ENCODE measurements at places on chromosomes 3 and 15. TPM values are rescaled to one million over a fixed set of nuclear protein-coding genes. Genes with fewer than 3 reads are reported as not detected.
A peak's percentile ranks its signal among the peaks of the same experiment; 100 is the strongest.

DNA sequence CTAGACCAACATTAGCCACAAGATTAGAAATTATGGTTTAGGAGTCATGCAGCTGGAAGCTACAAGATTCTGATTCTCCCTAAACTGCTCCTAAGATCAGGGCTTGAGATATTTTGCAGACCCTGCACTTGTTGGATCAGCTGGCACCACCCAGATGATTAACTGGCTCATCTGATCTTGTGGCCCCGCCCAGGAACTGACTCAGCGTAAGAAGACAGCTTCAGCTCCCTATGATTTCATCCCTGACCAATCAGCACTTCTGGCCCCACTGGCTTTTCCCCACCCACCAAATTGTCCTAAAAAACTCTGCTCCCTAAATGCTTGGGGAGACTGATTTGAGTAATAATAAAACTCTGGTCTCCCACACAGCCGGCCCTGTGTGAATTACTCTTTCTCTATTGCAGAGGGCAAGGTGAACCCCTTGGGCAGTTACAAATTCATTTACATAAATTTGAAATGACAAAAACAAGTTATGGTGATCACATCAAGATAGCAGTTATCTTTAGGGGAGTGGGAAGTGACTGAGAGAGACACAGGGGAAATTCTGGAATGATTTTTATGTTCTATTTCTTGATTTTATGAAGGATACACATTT is 76.5 kb downstream of the CD200R1L start:
- H3K36me3 ChIP-seq, result no peaks in the 10 kb centered on the region
- DNase-seq, result peak; percentile 81
- H3K27me3 ChIP-seq, result no peaks in the 10 kb centered on the region
- H3K4me1 ChIP-seq, result peaks cover 50% of the 10 kb centered on the region
- H3K27ac ChIP-seq, result peak overlapping the region; percentile 88

GRCh38 chr15:98801234-98801561 is 152.9 kb downstream of the IGF1R start:
- DNase-seq, result no peak
- no peaks in the 10 kb centered on the region for H3K27me3 ChIP-seq
- H3K4me3 ChIP-seq, result no peak overlapping the region
- peaks cover 17% of the 10 kb centered on the region for H3K4me1 ChIP-seq

DNA sequence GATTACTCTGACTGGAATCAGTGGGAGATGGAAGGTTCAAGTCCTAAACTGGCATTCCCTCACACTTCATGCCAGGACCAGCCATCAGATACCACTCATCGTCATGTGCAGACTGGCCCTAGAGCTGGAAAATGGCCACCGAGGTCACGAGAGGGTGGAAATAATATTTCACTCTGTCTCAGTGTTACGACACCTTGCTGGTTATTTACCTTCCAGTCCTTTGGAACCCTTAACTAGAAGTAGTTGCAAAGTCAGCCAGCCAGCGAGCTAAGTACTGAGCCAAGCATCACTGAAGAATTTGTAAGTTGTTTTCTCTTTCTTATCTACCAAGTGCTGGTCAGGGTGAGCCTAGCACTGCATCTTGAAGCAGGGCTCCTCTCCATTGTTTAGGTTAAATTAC is 309.9 kb upstream of the RASGRP1 start:
- H3K27ac ChIP-seq, result no peak overlapping the region
- no peak for DNase-seq
- no peaks in the 10 kb centered on the region for H3K36me3 ChIP-seq

DNA sequence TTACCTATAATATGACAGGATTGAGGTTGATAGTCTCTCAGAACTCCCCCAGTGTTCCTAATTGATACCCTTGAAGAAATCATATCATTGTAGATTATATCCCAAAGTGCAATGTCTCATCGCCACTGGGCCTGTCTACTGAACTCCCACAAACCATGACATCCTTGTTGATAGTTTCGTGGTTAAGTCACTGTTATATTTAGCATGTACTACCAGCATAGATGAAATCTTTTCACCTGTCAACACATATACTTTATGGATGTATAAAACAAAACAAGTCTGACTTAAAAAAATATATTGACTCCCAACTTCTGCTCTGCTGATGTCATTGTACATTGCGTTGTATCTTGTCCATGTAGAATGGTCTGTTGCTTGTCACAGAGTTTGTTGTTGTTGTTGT is 128.1 kb downstream of the IQCH start:
- no peak overlapping the region for H3K27ac ChIP-seq
- no peaks in the 10 kb centered on the region for H3K4me1 ChIP-seq
- H3K27me3 ChIP-seq, result peaks cover 5% of the 10 kb centered on the region
- no peaks in the 10 kb centered on the region for H3K36me3 ChIP-seq

DNA sequence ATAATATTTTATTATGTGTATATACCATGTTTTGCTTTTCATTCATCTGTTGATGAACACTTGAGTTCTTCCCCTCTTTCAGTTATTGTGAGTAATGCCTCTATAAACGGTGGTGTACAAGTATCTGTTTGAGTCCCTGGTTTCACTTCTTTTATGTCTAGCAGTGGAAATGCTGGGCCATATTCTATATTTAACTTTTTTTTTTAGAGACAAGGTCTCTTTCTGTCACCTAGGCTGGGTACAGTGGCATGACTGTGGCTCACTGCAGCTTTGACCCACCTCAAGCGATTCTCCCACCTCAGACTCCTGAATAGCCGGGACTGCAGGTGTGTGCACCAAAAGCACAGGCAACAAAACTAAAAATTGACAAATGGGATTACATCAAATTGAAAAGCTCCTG is 19.9 kb downstream of the GOLM2 start:
- H3K4me1 ChIP-seq, result peaks cover 39% of the 10 kb centered on the region
- H3K27ac ChIP-seq, result peak overlapping the region; percentile 89
- peaks cover 5% of the 10 kb centered on the region for H3K36me3 ChIP-seq
- H3K4me3 ChIP-seq, result peak overlapping the region; percentile 46
- no peaks in the 10 kb centered on the region for H3K27me3 ChIP-seq
- peak; percentile 56 for DNase-seq

DNA sequence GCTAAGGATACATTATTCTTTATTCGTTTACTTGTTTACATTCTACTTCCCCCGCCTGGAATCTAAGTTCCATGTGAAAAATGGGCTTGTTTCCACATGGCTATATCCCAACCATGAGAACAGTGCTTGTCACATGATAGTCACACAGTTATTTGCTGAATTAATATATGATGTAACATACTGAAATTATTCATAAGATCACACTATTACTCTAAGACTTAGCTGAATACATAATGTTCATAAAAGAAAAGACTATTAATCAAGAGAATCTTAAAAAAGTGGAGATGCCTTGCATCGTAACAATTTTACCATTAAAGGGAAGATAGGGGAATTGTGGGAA is 6.5 kb downstream of the PBRM1 start:
- peaks cover 45% of the 10 kb centered on the region for H3K36me3 ChIP-seq
- H3K27me3 ChIP-seq, result no peaks in the 10 kb centered on the region
- H3K4me1 ChIP-seq, result peaks cover 66% of the 10 kb centered on the region
- no peak for DNase-seq
- H3K4me3 ChIP-seq, result no peak overlapping the region
- peak overlapping the region; percentile 68 for H3K27ac ChIP-seq

DNA sequence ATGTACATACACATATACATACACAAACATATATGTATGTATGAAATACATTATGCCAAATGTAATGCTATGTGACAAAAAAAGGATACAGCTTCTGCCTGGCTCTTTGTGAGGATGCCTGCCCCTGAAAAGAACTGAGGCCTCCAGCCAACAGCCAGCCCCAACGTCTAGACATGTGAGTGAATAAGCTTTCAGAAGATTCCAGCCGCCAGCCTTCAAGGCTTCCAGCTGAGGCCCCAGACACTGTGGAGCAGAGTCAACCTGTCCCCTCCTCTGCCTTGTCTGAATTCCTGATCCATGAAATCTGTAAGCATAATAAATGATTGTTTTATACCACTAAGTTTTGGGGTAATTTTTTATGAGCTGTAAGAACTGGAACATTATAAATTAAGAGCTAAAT is 24.7 kb downstream of the GXYLT2 start:
- H3K27me3 ChIP-seq, result peaks cover 9% of the 10 kb centered on the region
- H3K4me1 ChIP-seq, result no peaks in the 10 kb centered on the region
- H3K36me3 ChIP-seq, result no peaks in the 10 kb centered on the region
- H3K4me3 ChIP-seq, result no peak overlapping the region
- H3K27ac ChIP-seq, result no peak overlapping the region

DNA sequence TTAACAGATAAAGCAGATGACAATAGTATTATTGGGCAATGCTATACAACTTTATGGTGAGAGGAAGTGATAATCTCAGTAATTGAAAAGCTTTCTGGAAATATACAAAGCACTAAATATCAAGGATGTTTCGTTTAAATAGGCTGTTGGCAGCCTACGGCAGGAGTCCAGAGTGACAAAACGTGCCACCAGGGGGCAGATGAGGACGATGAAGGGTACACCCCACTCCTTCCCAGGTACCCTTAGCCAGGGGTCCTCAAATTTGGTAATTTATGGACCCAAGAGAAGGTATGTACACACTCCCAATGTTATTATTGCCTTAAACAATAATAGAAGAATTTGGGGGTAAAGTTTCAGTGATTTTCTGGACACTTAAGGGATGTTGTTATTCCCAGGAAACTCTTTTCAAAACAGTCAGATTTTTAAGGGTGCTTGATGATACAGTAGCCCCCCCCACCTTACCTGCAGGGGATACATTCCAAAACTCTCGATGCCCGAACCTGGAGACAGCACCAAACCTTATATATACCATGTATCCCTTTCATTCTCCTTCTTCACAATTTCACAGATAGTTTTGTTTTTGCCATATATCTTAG is 1.4 kb upstream of the MAGEL2 start:
- DNase-seq, result peak; percentile 33
- peaks cover 6% of the 10 kb centered on the region for H3K27me3 ChIP-seq
- H3K4me3 ChIP-seq, result no peak overlapping the region
- H3K36me3 ChIP-seq, result no peaks in the 10 kb centered on the region
- H3K4me1 ChIP-seq, result no peaks in the 10 kb centered on the region
- no peak overlapping the region for H3K27ac ChIP-seq

GRCh38 chr3:37885814-37886213 is 24.1 kb downstream of the CTDSPL start:
- no peaks in the 10 kb centered on the region for H3K27me3 ChIP-seq
- H3K4me3 ChIP-seq, result no peak overlapping the region
- H3K4me1 ChIP-seq, result no peaks in the 10 kb centered on the region
- no peak for DNase-seq
- H3K36me3 ChIP-seq, result no peaks in the 10 kb centered on the region

GRCh38 chr3:50550079-50550736 is 17.3 kb downstream of the C3orf18 start:
- no peaks in the 10 kb centered on the region for H3K4me1 ChIP-seq
- no peaks in the 10 kb centered on the region for H3K36me3 ChIP-seq
- no peak overlapping the region for H3K4me3 ChIP-seq
- H3K27ac ChIP-seq, result no peak overlapping the region

GRCh38 chr15:51496246-51496645 is 126.3 kb downstream of the DMXL2 start:
- H3K4me3 ChIP-seq, result no peak overlapping the region
- peaks cover 4% of the 10 kb centered on the region for H3K36me3 ChIP-seq
- H3K27ac ChIP-seq, result no peak overlapping the region
- no peak for DNase-seq

GRCh38 chr3:77539677-77540076 is 499.8 kb downstream of the ROBO2 start:
- DNase-seq, result no peak
- H3K4me3 ChIP-seq, result no peak overlapping the region
- no peaks in the 10 kb centered on the region for H3K27me3 ChIP-seq
- no peaks in the 10 kb centered on the region for H3K4me1 ChIP-seq

- no peak for DNase-seq
- H3K27ac ChIP-seq, result no peak overlapping the region
- peaks cover 76% of the 10 kb centered on the region for H3K4me1 ChIP-seq
- no peaks in the 10 kb centered on the region for H3K27me3 ChIP-seq
- H3K4me3 ChIP-seq, result no peak overlapping the region
These were observed 397.1 kb upstream of the CFAP20DC start for GRCh38 chr3:59446775-59447465.

GRCh38 chr3:133972156-133972555 is 57.6 kb downstream of the SLCO2A1 start:
- no peaks in the 10 kb centered on the region for H3K4me1 ChIP-seq
- H3K27me3 ChIP-seq, result peaks cover 4% of the 10 kb centered on the region
- no peak overlapping the region for H3K4me3 ChIP-seq
- no peaks in the 10 kb centered on the region for H3K36me3 ChIP-seq

- H3K4me1 ChIP-seq, result no peaks in the 10 kb centered on the region
- H3K4me3 ChIP-seq, result no peak overlapping the region
- no peak for DNase-seq
- H3K27ac ChIP-seq, result no peak overlapping the region
These were observed 503.5 kb upstream of the BCHE start for GRCh38 chr3:166340604-166341266.

DNA sequence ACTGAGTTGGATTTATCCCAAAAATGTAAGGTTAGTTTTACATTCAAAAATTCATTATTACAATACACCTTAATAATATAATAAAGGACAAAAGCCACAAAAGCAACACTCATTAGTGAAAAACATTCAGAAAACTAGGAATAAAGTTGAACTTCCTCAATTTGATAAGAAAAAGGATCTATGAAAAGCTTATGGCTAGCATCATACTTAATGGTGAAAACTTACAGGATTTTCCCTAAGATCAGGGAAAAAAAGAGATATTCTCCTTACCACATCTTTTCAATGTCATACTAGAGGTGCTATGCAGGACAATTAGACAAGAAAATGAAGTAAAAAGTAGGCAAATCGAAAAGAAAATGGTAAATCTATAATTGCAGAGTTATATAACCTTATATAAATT is 279.9 kb downstream of the CGGBP1 start:
- peaks cover 1% of the 10 kb centered on the region for H3K36me3 ChIP-seq
- peaks cover 16% of the 10 kb centered on the region for H3K27me3 ChIP-seq
- no peak overlapping the region for H3K4me3 ChIP-seq

DNA sequence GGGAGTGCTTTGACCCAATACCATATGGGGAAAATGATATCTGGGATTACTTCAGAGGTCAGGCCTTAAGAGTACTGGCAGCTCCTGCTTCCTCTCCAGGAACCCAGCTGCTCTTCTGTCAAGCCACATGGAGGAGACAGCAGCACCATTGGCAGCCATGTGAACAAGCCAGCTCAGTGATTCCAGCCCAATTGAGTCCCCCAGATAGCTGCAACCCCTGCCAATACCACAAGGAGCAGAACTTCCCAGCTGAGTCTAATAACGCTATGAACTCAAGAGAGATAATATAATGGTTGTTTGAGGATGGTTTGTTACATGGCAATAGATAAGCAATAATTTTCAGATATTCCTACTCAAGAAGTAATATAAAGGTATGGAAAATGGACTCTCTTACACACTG is 126.8 kb upstream of the CPNE4 start:
- no peak for DNase-seq
- H3K4me3 ChIP-seq, result no peak overlapping the region
- H3K27me3 ChIP-seq, result peaks cover 5% of the 10 kb centered on the region
- no peaks in the 10 kb centered on the region for H3K36me3 ChIP-seq

C2CD4A gene
- 2.3 TPM for total RNA-seq

ZNF619 gene
- total RNA-seq, result 8.3 TPM

AMOTL2 gene
- total RNA-seq, result 0.39 TPM

SUMF1 gene
- 5.1 TPM for total RNA-seq

LRRN1 gene
- total RNA-seq, result 0.17 TPM

NEK11 gene
- total RNA-seq, result 1.3 TPM

C3orf85 gene
- not detected for total RNA-seq

TSC22D2 gene
- 12.3 TPM for total RNA-seq

CIAO2A gene
- total RNA-seq, result 95.4 TPM

SENP7 gene
- total RNA-seq, result 15.8 TPM

FETUB gene
- total RNA-seq, result not detected
